ENCODE measurements at places on chromosomes 5 and 9.
A peak's percentile ranks its signal among the peaks of the same experiment; 100 is the strongest.

DNA sequence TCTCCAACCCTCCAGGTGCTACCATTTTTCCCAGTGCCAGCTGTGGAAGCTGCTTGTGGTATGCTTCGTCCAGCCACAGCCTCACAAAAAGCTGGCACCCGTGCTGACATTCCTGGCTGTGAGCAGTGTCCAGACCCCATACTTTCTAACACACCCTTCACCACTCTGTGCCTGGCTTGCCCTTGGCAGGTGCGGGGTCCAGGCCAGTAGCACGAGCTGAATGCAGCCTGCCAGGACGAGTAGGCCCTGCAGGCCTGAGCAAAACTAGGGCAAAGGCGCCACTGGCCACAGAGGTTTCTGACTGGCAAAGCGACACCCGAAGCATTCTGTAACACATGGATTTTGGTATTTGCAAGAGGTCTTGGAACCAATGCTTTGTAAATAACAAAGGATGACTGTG, 26.0 kb upstream of the GHR start:
- H3K4me1 ChIP-seq = no peaks in the 10 kb centered on the region
- H3K36me3 ChIP-seq = no peaks in the 10 kb centered on the region
- no peak overlapping the region for H3K4me3 ChIP-seq
- H3K27me3 ChIP-seq = no peaks in the 10 kb centered on the region
- DNase-seq = no peak

- H3K4me3 ChIP-seq = no peak overlapping the region
- peak; percentile 30 for DNase-seq
- H3K36me3 ChIP-seq = peaks cover 78% of the 10 kb centered on the region
- no peak overlapping the region for H3K27ac ChIP-seq
These were observed 28.2 kb downstream of the MTRR start for GRCh38 chr5:7897014-7897600.

- no peaks in the 10 kb centered on the region for H3K36me3 ChIP-seq
- no peak for DNase-seq
- no peaks in the 10 kb centered on the region for H3K4me1 ChIP-seq
- H3K27me3 ChIP-seq = peaks cover 15% of the 10 kb centered on the region
- no peak overlapping the region for H3K4me3 ChIP-seq
These were observed 52.1 kb upstream of the PITX1 start for GRCh38 chr5:135085936-135086725.

DNA sequence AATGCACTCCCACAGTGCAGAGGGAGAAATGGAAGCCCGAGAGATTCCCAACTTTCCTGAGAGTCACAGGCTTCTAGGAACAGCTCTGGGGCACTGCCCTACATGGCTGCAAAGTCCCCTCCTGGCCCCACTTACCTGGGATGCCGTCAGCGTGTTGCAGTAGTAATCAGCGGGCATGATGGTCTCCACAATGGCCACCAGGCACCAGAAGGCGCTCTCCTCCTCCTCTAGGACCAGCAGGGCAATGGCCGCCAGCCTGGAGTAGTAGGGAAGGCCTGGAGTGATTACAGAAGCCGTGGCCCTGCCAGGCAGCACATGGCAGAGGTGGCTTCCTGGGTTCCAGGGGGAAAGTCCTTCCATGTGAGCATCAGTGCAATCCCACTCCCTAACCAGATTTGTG, 10.7 kb upstream of the CORO2A start:
- H3K36me3 ChIP-seq = no peaks in the 10 kb centered on the region
- no peak for DNase-seq
- no peak overlapping the region for H3K27ac ChIP-seq
- no peaks in the 10 kb centered on the region for H3K27me3 ChIP-seq
- peaks cover 2% of the 10 kb centered on the region for H3K4me1 ChIP-seq

DNA sequence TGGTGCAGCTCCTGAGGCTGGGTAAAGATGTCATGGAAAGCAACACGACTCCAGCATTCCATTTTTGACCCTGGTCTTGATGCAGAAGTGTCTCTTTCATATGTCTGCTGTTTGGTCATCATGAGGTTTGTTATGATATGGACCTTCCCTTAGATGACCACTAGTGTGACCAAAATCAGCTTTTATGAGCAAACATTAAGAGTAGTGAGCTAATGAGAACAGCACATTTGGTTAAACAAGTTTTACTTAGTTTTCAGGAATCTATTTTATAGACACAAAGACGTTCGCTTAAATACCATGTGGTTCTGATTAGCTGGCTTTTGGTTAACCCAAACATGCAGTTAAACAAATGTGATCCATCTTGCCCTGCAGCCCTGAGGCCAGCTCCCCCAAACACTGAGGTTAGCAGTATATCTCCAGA, 56.7 kb upstream of the ACTBL2 start:
- no peak overlapping the region for H3K4me3 ChIP-seq
- no peak overlapping the region for H3K27ac ChIP-seq
- peaks cover under 1% of the 10 kb centered on the region for H3K27me3 ChIP-seq
- DNase-seq = no peak

DNA sequence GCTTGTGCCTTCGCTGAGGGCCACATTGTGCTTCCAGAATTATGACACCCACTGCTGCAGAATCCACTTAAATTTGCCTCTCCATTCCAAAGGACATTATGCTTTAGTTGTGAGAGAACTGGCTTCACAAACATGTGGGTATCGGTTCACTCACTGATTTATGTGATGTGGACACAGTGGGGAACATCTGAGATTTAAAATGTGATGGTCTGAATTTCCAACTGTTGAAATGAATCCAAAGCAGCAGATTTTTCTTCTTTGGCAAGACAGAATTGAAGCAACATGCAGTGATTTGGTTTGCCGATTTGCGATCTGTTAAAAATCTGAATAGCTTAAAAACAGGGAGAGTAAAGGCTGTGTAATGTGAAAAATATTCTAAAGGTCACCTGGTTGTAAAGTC, 20.3 kb downstream of the PCSK5 start:
- no peaks in the 10 kb centered on the region for H3K36me3 ChIP-seq
- H3K4me1 ChIP-seq = no peaks in the 10 kb centered on the region
- no peak overlapping the region for H3K27ac ChIP-seq
- H3K4me3 ChIP-seq = no peak overlapping the region

GRCh38 chr5:176862330-176862995, 36.7 kb downstream of the HK3 start:
- no peak overlapping the region for H3K4me3 ChIP-seq
- no peak for DNase-seq
- peaks cover 19% of the 10 kb centered on the region for H3K27me3 ChIP-seq
- H3K36me3 ChIP-seq = no peaks in the 10 kb centered on the region

DNA sequence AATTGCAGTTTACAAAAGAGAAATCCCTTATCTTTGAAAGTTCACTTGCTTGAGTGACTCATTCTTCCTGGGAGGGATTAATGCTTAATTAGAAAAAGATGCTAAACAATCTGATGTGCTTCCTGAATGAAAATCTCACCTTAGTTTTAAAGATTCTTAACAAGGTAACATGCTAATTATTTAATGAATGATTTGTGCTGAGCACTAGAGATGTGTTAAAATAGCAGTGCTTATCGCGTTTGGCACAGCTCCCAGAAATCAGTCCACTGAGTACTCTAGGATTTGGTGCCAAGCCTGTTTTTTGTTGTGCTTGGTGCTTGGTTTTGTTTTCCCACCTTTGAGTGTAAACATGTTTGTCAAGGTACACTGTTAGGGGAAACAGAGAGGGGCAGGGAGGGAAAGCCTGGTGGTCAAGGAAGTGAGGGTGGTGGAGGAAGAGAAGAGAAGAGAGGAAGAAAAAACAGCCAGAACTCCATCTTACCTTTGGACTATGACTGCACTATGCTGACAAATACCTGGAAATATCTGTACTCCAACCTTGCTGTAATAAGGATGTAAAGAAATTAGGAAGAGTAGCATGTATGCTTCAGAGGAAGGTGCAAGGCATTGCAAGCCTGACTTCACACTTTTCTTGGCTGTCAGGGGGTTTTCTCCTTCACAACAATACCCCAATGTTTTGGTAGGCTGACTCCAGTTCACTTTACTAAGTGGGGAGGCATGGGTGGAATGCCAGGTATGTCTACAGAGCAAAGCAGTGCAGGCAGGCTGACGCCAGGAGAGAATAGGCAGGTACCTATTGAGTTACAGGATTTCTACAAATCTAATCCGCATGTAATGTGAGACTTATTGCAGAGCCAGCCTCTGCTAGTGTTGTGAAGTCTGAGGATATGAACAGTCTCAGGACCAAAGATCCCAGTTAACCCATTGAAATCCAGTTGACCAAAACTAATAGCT, 157.2 kb upstream of the ISL1 start:
- no peaks in the 10 kb centered on the region for H3K4me1 ChIP-seq
- no peaks in the 10 kb centered on the region for H3K27me3 ChIP-seq
- no peaks in the 10 kb centered on the region for H3K36me3 ChIP-seq
- no peak overlapping the region for H3K4me3 ChIP-seq
- DNase-seq = no peak
- H3K27ac ChIP-seq = no peak overlapping the region

GRCh38 chr9:36802201-36802920, 229.7 kb downstream of the MELK start:
- H3K4me3 ChIP-seq = no peak overlapping the region
- no peaks in the 10 kb centered on the region for H3K36me3 ChIP-seq
- H3K27ac ChIP-seq = no peak overlapping the region
- no peaks in the 10 kb centered on the region for H3K4me1 ChIP-seq
- DNase-seq = no peak
- peaks cover 3% of the 10 kb centered on the region for H3K27me3 ChIP-seq

- H3K27ac ChIP-seq = no peak overlapping the region
- no peak overlapping the region for H3K4me3 ChIP-seq
These were observed 155.5 kb downstream of the ESM1 start for GRCh38 chr5:54829676-54830535.

GRCh38 chr9:91847581-91848091, 102.4 kb downstream of the ROR2 start:
- H3K36me3 ChIP-seq = no peaks in the 10 kb centered on the region
- peaks cover 12% of the 10 kb centered on the region for H3K27me3 ChIP-seq
- DNase-seq = no peak
- H3K4me1 ChIP-seq = peaks cover 24% of the 10 kb centered on the region
- no peak overlapping the region for H3K27ac ChIP-seq

GRCh38 chr5:135279328-135279727, 119.7 kb downstream of the MACROH2A1 start:
- no peak for DNase-seq
- H3K4me1 ChIP-seq = no peaks in the 10 kb centered on the region
- no peaks in the 10 kb centered on the region for H3K36me3 ChIP-seq
- H3K27ac ChIP-seq = no peak overlapping the region

Measured in activated CD8-positive, alpha-beta T cell treated with anti-CD3 and anti-CD28 coated beads, Interleukin-2, amount 10 ng/mL, durations not matched to agents 7 days and 5 days (primary cell).